GM03348 (cell line): ENCODE measurements at places on chromosomes 4 and X.

DNA sequence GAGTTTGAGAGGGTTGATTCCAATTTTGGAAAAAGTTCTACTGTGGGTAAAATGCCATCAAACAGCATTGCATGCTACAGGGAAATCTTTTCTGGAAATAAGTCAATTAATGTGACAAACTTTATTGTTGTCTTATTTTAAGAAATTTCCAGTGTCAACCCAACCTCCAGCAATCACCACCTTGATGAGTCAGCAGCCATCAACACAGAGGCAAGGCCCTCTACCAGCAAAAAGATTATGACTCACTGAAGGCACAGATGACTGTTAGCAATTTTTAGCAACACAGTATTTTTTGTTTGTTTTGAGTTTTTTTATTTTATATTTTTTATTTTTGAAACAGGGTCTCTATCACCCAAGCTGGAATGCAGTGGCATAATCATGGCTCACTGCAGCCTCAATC lies 165.4 kb upstream of the C1QTNF7 start:
- DNase-seq, result no peak

- peak; percentile 24 for DNase-seq
Measured at GRCh38 chr4:81359207-81359606, 112.5 kb downstream of the RASGEF1B start.

GRCh38 chr4:40241941-40242340 lies 45.1 kb downstream of the RHOH start:
- DNase-seq, result no peak

DNA sequence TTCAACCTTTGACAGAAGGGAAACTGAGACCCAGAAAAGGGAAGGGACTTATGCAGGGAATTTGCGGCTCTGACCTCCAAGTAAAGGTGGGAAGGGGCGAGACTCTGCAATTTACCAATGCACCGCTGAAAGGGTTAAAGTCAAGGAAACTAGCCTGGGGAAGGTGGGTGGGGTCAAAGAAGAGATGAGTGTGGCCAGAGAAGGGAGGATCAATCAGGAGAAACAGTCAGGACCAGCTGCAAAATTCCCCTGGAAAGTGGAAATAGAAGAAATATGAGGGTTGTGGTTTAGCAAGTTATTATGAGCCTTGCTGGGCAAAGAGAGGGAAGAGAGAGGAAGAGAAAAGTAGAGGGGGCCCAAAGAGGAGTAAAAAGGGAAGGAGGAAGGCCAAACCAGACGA lies 30.5 kb downstream of the STARD8 start:
- no peak for DNase-seq

- DNase-seq, result no peak
Measured at GRCh38 chr4:15117270-15117946, 115.1 kb downstream of the CPEB2 start.

- DNase-seq, result no peak
Measured at GRCh38 chr4:61533140-61533539, 333.0 kb downstream of the ADGRL3 start.

- DNase-seq, result peak; percentile 66
Measured at GRCh38 chr4:74320559-74321118, 12.4 kb downstream of the EPGN start.

DNA sequence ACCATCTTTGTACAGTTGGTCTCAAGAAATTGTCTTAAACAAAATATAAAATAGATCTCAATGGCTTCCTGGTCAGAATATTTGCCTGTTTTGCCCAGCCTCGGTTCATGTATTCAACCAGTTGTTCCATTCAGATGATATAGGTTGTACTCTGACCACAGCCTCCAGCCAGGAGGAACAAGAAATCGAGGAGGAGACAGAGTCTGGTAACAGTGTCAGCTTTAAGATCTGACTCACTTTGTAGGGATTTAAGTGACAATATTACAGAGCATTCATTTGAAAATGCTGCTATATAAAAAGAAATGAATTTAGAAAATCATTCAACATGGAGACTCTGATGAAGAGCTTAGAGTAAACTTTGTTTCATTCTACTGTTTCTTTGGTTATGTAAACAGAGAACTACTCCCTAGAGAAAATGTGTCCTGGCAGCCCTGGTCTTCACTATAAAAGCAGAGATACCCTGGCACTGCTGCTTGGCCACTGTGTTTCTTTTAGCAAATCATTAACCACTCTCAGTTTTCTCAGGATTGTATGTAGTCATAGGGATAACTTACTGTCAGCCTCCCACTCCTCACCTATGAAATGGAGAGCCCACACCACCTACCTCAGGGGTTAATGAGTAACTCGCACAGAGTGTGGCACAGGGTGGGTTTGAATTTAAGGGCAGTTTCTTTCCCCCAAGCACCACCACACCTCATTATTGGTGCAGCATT lies 53.5 kb downstream of the PAGE2 start:
- DNase-seq, result no peak

DNA sequence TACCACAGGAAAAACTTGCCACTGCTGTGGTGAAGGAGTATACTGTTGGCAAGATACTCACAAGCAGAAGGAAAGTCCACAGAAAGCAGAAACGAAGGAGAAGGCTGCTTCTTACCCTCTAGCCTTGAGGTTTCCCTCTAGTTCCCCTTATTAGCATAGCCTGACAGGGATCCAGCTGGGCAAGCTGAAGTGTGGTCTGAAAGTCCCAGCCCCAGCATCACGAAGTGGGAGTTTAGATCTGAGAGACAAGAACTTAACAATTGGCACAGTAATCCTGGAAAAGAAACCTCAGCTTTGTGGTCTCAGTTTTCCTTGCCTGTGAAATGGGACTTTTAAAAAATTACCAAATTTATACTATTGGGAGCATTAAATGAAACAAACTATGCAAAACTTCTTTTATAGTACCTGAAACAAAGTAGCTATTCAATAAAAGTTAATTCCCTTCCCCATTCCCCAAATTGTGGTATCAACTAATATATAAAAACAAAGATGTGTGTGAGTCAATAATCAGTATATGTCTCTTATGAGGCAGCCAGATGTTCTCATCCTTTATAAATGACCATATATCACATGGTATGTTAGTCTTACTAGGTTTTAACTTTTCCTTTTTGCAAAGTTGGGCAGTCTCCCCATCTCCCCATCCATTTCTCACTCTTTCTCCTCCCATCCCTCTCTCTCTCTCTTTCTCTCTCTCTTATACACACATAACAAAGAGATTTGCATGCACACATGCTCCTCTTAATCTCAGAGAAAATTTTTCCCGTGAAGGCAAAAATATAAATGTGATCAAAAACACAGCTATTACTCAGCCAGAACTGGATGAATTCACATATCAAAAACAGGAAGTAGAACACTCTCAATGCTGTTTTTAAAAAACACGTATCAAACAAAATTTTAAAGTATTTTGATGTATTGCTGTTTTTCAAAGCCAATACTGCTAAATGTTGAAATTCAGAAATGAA lies 57.8 kb downstream of the SCFD2 start:
- no peak for DNase-seq

DNA sequence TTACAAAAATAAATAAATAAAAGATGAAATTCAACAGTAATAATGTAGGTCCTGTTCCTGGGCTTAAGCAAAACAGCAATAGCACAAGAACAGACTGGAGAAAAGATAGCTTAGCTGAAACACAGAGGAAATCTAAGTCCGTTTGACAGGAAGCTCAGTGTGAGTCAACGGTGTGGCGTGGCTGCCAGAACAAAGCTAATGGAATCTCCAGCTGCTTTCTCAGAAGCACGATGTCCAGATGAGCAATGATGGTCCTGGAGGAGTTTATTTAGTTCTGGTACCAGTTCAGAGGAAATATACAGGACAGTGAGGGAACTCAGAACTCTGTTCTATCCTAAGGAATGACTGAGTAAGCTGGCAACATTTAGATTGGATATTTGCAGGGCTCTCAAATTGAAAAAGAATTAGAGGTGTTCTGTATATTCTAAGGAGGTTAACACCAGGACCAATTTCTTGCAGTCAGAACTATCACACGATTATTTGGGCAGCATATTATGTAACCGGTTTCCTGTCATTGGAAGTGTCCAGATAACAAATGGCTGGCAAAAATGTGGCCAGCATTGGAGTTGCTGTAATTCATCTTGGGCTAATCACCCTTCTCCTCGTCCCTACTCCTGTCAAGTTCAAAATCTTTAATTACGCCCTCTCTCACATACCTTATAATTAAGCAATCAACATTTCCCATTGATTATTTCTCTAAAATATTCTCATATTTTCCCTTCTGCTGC lies 12.7 kb downstream of the GAB3 start:
- DNase-seq, result peak; percentile 59

DNA sequence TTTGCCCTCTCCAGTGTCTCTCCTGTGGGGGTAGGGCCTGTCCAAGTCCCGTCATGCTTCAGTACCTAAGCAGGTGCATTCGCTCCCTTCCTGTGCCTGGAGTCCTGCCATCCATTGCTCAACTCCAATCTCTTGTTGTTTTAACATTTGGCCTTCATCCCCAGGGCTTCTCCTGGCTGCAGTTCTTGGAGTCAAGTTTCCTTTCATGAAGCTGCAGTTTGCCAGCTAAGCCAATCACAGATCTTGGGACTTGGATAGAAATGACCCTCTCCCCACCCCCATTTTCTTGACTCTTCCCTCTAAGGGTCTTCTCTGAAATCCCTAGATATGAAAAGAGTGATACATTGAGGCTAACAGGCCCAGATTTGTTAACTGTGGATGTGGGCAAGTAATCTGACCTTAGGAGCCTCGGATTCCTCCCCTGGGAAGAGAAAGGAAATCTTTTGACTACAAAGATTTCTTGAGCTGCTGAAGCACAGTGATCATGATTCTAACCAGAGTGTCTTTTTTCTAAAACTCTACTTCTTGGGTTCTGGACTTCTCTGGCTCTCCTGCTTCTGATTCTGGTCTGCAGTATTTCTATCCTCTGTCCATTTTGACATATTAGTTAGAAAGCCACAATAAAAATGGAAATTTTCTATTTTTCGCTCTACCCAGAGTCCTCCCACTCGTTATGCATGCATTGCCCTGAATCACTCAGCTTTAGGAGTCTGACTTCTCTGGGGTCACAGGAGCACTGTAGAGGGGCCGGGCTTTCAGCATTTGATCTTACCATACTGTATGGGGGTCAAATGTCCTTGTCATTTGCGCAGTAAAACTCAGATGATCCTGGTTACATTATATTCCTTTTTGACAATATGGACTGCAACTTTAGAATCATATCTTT lies 61.0 kb downstream of the CHRNA9 start:
- DNase-seq, result no peak

GRCh38 chrX:46567388-46567787 lies 6.2 kb upstream of the CHST7 start:
- no peak for DNase-seq

DNA sequence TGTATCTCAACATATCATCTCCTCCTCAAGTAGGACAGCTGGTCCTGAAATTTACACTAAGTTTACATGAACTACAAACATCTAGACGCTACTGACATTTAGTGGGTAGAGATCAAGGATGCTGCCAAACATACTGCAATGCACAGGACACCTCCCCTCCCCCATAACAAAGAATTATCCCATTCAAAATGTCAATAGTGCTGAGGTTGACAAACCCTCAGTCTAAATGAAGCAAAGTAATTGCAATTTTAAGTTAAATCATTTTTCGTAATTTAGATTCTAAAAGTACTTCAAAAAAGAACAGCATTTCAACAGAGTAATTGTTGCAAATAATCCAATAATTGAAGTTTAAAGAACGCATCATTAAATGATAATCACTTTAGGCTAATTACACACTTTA lies 1.2 kb downstream of the PRMT9 start:
- no peak for DNase-seq

DNA sequence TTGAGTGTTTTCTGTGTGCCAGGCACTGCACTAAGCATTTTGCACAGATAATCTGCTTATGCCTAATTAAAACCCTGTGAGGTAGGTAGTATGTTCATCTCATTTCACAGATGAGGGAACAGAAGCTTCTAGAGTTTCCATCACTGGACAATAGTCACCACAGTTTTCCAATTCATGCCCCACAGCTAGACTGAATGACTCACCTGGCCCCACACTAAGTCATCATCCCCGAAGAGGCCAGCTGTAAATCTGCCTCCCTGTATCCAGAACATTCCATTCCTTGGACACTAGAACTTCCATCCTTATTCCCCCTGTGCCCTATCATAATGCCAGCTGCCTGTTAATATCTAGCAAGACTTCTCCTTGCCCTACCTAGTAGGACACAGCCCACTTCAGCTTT lies 40.9 kb upstream of the NYX start:
- no peak for DNase-seq

DNA sequence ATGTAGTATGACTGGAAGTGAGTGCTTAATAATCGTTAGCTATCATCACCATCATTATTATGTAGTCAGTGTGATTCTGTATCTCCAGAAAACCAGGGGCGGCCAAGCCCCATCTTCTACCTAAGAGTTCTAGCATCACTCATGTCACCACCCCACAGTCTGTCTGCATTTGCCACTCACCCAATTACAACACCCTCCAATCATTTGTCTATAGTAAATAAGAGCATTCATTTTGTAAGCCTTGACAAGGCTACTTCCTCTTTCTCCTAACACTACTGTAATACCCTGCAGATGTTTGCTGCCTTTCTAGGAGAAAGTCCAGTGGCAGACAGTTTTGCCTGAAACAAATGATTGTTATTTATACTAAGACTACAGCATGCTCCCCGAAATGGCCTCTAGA lies 15.8 kb upstream of the IL21 start:
- DNase-seq, result no peak

GRCh38 chr4:6416518-6417286 lies 55.7 kb downstream of the PPP2R2C start:
- no peak for DNase-seq

DNA sequence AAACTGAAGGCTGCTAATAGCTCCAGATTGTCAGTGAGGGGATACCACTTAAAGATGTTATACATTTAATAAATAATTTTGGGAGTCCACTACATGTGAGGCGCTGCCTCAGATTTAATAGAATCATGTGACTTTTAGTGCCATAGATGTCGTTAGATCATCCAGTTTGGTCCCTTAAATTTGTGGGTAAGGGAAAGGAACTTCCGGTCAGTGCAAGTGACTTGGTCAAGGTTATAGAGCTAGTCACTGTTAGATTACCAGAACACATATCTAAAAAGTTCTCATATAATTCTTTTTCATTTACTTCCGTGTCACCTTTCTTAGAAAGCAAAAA lies 529 bp upstream of the UBA6 start:
- no peak for DNase-seq

DNA sequence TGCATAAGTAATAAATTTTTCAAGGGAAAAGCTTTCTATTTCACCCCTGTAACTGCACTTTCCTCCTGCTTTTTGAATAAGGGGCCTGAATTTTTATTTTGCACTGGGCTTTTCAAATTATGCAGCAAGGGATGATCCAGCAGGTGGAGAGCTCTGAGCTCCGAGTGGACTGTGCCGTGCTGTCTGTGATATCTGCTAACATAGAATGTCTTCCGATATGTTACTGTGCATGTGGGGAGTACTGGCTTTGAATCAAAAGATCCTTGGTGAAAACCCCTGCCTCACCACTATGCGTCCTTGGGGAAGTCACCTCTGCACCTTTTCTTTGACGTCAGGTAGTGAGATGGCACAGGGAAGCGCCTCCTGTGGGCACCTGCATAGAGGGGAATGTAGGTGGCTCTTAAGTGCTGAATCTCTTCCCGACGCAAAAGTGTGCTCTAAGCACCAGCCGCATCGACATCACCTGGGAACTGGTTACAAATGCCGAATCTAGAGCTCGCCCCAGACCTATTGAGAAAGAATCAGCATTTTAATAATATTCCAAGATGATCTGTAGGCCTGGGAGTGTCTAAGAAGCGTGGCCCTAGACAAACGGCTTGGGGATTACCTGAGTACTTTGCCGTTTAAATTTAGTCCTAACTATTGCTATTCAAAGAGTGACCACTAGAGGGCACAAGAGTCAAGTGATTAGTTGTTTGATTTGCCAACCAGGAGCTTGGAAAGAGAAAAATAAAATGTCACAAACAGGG lies 19.2 kb upstream of the WFS1 start:
- DNase-seq, result peak; percentile 83

GRCh38 chrX:32867781-32868523 lies 343.4 kb downstream of the DMD start:
- no peak for DNase-seq

- DNase-seq, result no peak
Measured at GRCh38 chrX:100208076-100208475, 202.0 kb downstream of the PCDH19 start.
